NCI-H1105 (cell line): ENCODE measurements at places on chromosomes 4 and X.

DNA sequence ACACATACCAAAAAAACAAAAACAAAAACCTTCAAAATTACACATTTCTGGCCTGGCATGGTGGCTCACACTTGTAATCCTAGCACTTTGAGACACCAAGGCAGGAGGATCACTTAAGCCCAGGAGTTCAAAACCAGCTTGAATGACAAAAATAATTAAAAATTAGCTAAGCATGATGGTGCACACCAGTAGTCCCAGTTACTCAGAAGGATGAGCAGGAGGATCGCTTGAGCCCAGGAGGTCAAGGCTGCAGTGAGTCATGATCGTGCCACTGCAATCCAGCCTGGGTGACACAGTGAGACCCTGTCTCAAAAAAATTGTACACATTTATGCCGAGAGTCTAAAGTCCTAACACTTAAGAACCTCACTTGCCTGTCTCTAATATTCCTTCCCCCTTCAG lies 18.3 kb downstream of the SLC39A8 start:
- DNase-seq, result no peak

DNA sequence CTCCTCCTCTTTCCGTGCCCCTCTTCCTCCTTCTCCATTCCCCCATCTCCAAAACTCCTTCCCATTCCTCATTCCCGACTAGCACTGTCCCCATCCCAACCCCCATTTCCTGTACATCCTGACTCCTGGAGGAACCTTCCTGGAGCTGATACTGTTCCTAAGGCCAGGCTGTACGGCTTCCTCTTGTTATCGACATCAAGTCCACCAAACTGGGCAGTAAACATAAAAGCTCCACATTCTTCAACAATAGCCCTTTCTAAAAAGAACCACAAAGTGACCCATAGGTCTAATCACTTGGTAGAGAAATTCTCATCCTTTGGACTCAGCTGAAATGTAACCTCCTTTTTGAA lies 22.9 kb downstream of the AWAT2 start:
- DNase-seq, result no peak

- no peak for DNase-seq
These were observed 57.8 kb downstream of the KIAA0232 start for GRCh38 chr4:6840062-6840976.

DNA sequence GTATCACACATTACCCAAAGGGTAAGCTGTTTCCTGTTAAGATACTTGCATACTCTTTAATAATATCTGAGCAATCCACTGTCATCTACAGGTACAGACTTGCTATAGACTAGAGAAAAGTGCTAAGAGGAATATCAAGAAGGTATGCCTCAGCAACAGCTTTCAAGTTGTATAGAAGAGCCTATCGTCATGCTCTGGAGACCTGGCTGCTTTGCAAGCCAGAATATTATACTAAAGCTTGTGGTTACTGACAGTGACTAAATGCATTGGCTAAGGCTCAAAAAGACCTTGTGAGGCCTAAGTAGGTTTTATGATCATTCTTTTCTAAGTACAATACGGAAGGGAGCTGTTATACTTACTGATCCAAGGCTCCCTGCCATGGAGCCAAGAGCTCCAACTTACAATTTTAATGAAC lies 11.3 kb downstream of the LAMP2 start:
- no peak for DNase-seq

- DNase-seq, result no peak
These were observed 212.0 kb downstream of the COMMD8 start for GRCh38 chr4:47251348-47252135.

- peak; percentile 77 for DNase-seq
These were observed 205.9 kb upstream of the GALNT7 start for GRCh38 chr4:172962564-172963353.

DNA sequence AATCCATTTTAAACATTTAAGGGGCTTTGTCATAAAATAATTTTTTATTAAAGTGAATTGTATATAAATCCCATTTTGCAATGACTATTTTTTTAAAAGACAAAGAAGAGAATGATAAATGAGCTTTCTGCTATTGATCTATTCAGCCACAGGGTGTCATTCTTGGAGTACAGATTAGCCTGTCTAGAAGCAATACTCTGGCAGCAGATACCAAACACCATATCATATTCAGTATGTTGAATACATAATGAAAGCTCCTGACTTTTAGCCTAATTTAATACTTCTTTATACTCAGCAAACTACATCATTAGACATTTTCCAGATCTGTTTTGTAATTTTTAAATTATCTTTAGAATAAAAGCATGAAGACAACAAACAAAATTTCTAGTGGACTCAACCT lies 496.3 kb downstream of the PDGFC start:
- peak; percentile 3 for DNase-seq

GRCh38 chrX:131288738-131289511 lies at the start of gene IGSF1:
Gene IGSF1, minus strand, starts transcription at chrX:131289306. Its CDS starts 2,632 bp downstream, at chrX:131286674.
- peak; percentile 42 for DNase-seq

DNA sequence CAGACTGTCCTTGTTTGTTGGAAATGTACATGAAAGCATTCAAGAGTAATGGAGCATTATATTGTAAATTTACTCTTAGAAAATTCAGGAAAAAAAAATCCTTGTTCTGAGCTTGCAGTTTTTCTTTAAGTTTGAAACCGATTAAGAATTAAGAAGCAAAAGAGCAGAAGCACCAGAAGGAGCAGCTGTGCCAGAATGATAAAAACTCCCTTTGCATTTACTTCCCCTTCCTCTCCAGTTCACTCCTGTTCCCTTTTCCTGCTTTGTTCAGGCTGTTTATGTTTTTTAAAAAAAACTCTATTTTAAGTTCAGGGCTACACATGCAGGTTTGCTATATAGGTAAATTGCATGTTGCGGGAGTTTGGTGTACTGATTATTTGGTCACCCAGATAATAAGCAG lies 90.3 kb downstream of the ATOH1 start:
- DNase-seq, result no peak

GRCh38 chr4:159977907-159978617 lies 875.2 kb downstream of the RAPGEF2 start:
- DNase-seq, result no peak

GRCh38 chrX:130079824-130080406 lies 30.4 kb downstream of the ELF4 start:
- peak; percentile 16 for DNase-seq

GRCh38 chr4:88753658-88754571 lies 56.3 kb upstream of the NAP1L5 start:
- no peak for DNase-seq

- DNase-seq, result no peak
These were observed 16.8 kb downstream of the KLHL5 start for GRCh38 chr4:39078829-39079228.

- DNase-seq, result no peak
These were observed 20.4 kb upstream of the SEPSECS start for GRCh38 chr4:25180524-25181131.

DNA sequence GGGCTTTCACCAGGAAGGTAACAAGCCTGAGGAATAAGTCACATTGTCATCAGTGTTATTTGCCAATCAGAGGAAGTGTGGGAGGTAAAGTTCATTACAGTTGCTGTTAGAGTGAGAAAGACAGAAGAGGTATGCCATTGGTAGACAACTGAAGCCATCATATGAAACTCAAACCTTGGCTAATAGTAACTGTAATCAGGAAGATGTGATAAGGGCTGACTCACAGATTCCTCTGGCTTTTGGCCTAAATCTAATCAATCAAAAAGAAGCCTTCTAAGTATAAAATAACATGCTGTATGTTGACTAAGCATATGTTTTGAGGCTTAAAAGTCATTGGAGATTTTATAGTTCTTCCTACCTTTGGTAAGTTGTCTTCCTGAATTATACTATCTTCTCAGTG lies 242.8 kb downstream of the PCDH7 start:
- DNase-seq, result no peak

DNA sequence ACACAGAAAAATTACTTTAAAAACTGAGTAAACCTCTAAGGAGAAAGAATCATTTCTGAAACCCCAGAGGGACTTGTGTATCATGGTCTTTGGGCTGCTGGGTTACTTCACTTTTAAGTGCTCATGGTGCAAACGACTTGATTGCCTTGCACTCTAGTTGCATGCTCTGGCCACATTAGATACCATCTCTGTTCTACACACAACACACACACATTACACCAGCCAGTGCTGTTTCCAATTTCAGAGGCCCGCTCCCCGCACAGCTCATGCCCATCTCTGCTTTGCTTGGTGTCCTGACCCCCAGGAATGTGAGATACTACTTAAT lies 2.1 kb downstream of the PPP3CA start:
- no peak for DNase-seq

DNA sequence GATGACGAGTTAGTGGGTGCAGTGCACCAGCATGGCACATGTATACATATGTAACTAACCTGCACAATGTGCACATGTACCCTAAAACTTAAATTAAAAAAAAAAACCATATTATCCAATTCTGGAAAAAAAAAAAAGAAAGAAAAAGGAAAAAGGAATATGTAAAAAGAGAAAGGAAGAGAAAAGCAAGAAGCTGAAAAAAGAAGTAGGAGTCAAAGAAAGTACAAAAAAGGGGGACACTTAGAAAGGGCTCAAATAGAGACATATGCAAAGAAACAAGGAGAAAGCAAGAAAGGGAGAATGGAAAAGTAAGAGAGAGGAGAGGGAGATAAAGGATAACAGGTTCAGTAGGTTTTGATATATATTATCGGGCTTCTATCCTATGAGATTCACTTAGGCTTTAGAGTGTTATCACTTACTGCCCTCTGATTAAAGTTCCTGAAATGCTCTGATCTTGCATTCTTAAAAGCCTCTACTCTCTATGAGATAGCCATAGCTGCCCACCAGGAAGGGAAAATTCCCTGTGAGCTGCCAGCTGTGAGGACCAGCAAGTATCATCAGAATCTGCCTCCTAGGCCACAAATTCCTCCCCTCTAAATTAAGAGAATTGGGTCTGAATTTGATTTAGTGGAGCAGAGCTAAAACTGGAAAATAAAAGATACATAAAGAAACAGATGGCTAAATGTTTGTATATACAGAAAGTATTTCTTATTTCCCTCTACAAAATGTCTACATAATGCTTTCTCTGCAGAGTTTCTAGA lies 95.2 kb downstream of the AMMECR1 start:
- DNase-seq, result no peak

- no peak for DNase-seq
These were observed 81.1 kb downstream of the IL1RAPL1 start for GRCh38 chrX:28668303-28668702.

DNA sequence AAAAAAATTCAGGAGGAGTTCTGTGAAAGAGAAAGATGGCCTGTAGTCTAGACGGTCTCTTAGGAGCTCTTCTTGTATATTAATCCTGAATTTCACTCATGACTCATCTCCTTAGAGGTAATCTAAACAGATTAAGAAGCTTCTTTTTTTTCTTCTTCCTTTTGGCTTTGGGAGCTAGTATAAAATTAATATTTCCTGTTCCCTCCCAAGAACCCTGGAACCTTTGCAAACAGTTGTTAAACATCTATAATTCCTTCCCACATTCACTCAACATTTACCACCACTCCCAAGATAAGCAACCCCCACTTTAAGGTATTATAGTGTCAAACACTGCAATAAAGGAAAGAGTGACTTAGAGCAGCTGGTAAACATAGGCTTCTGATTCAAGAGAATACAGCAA lies 146.4 kb upstream of the EDNRA start:
- no peak for DNase-seq

DNA sequence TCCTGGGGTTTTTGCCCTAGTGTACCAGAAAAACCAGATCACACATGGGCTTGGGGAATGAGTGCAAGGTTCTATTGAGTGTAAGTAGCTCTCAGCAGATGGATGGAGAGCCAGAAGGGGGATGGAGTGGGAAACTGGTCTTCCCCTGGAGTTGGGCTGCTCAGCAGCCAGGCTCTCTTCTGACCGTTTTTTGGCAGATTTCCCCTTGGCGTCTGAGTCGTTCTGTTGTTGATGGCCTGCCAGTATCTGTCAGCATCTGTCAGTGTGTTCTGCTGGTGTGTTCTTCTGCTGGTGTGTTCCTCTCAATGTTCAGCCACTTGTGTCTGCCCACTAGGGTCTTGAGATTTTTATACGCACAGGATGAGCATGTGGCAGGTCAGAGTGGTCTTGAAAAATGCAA lies 633.9 kb upstream of the CPEB2 start:
- no peak for DNase-seq

DNA sequence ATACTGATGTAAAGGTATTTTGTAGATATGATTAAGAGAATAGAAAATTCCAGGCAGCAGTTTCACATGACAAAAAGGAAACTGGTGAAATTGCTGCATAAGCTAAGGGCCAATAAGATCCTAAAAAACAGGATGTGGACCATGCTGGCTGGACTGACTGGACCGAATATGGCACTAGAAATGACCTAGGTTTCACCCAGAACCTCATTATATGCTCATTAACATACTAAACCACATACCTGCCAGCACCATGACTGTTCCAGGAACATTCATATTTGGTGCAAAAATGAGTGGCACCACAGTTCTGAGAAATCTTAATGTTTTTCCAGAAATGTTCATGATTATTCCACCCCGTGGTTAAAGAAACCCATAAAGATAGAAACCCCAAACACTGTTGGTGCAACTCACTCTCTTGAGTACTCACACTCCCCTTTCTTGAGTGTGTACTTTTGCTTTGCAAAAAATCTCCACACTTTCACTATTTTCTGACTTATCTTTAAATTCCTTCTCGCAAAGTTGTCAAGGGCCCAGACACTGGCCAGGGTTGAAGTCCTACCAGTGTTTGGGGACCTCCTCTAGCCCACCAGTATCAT lies 74.0 kb downstream of the FANCB start:
- DNase-seq, result no peak

DNA sequence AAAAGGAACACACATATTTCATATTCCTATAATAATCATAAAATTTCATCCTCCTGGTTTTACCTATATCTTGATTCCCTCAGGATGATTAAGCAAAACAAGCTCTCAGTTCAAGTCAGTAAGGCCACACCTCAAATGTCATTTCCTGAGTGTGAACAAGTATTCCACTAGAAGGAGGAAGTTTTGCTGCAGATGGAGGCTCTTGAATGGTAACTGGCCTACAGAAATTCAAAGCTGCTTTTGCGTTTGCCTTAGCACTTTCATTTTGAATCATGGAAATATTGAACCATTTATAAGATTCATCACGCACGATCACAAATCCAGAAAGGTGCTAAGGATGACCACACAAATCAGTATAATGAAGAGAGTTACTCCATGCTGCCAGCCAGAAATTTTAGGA lies 254.4 kb upstream of the CXXC4 start:
- no peak for DNase-seq

DNA sequence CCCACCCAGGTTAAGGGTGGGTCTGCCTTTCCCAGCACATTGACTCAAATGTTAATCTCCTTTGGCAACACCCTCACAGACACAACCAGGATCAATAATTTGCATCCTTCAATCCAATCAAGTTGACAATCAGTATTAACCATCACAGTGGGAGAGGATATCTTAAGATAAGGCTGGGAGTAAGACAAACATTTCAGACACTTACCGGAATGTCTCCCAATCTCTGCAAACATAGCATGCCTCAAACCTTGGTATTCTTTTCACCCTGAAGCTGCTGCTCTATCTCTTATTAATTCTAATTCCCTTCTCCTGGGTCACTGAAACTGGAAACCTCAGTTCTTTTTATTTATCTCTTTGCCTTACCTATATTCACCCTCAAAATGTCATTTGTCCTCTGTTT lies 19.0 kb upstream of the TAPT1 start:
- DNase-seq, result no peak
